ENCODE measurements at places on chromosomes 7 and 10. TPM values are rescaled to one million over a fixed set of nuclear protein-coding genes. Genes with fewer than 3 reads are reported as not detected.

The ACHE gene
- total RNA-seq, result 29.2 TPM

The NRCAM gene
- 1.1 TPM for total RNA-seq

The TMEM229A gene
- 0.11 TPM for total RNA-seq

The C10orf143 gene
- total RNA-seq, result 3.4 TPM

The P4HA1 gene
- 14.1 TPM for total RNA-seq

The GDF2 gene
- total RNA-seq, result not detected

The TRIM4 gene
- 21.5 TPM for total RNA-seq

The GNG11 gene
- total RNA-seq, result 2.5 TPM

The CUZD1 gene
- 0.82 TPM for total RNA-seq

The MYL10 gene
- total RNA-seq, result not detected

The GIMAP7 gene
- total RNA-seq, result 4.5 TPM

The RBP3 gene
- total RNA-seq, result not detected

The GRID1 gene
- total RNA-seq, result 1.0 TPM

The FAM25G gene
- 2.9 TPM for total RNA-seq

The TCERG1L gene
- not detected for total RNA-seq

All from left colon (tissue), 2 donors.